ENCODE measurements at places on chromosomes 7 and 10.

DNA sequence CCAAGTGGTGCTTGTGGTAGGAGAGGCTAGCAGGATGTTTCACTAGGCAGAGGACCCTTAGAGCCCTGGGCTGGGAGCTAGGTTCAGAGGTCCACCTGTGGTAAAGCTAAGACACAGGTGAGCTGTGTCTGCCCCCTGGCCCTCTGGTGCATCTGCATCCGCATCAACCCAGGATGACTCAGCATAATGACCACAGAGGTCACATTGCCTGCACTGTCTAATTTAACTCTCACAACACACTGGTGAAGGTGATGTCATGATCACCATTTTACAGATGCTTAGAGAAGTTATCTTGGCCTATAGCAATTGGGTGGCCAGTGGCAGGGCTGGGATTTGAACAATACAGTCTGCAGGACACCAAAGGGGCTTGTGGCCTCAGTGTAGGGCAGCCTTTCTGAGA, 33.1 kb downstream of the HABP2 start:
- no peak for DNase-seq

- no peak for DNase-seq
These were observed 254.1 kb upstream of the PTER start for GRCh38 chr10:16182688-16183087.

- peak; percentile 69 for DNase-seq
These were observed 55.0 kb upstream of the VWDE start for GRCh38 chr7:12458520-12459131.

DNA sequence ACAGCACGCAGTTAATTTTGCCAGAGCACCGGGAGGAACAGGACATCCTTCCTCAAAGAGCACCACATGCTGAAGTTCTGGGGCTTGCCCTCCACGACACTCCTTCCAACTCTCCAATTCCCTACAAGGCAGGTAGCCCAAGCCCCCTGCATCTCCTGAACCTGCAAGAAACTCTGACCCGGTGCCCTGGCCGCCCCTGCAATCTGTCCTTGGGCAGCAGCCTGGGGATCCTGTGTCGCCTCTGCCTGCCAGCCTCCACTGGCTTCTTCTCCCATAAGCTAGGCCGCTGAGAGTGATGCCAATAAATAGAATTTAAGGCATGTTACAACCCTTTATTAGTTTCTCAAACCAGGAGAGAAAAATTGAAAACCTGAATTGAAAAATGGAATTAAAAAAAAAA, 182.8 kb downstream of the ELMO1 start:
- no peak for DNase-seq

DNA sequence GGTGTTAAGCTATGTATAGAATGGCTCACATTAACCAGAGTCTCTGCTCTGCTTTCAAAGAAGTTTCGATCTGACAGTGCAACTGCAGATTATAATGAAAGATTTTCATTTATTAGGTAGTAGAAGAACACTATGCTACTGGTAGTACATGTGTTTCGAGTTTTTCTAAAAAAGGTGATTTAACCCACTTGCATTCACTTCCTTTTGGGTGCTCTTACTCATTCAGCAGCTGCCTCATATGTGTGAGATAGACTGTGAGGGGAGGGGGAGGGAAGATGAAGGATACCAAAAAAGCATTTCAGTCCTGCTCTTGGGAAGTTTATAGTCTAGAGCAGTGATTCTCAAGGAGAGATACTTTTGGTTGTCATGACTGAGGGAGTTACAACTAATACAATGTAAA, 20.4 kb downstream of the PLEKHA8 start:
- no peak for DNase-seq

DNA sequence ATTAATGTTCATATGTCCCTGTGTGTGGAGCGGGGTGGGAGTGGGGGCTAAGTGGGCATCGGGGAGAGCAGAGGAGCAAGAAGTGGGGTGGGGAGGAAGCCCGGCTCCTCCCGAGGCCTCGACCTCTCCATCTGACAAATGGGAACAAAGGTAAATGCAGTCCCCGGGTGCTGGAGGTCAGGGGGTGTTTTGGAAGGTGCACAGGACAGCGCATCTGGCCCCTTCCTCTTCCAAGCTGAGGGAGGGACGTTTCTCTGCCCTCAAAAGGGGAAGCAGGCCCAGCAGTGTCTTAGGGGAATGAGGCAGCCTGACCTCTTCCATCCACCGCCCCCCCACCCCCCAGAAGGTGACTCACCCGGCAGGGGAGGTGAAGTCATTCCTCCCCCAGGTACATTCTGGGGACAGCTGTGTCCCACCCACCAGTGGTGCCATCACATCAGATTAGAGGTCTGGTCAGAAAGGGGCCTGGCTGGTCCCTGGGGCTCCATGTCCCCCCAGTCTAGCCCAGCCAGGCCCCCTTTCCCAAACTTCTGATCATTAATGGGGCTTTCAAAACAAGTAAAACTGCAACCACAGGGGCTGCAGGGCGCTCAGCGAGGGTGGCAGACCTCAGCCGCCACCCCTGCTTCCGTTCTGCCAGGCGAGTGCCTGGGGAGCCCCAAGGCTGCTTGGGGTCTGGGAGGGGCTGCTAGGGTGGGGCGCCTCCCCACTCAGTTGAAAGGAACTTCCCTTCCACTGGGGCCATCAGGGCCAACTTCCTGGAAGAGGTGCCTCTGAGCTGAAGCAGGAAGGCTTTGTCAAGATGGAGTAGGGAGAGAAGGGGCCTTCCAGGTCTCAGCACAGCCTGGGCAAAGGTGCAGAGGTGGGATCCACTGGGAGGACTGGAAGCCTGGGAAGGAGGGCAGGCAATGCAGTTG, 10.8 kb downstream of the LFNG start:
- peak; percentile 40 for DNase-seq

DNA sequence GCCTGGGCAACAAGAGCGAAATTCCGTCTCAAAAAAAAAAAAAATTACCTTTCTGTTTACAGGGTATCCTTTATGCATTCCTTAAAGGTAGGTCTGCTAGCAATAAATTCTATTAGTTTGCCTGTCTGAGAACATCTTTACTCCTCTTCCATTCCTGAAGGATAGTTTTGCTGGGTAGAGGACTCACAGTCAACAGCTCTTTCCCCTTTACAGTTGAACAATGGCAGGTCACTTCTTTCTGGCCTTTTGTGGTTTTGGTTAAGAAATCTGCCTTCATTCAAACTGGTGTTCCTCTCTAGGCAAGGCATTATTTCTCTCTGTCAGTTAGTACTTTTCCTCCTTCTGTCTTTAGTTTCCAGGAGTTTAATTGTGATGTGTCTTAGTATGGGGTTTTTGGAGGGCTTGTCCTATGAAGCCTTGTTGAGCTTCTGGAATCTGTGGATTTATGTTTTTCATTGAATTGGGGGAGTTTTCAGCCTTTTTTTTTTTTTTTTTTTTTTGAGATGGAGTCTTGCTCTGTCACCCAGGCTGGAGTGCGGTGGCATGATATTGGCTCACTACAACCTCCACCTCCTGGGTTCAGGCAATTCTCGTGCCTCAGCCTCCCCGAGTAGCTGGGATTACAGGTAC, 4.8 kb upstream of the DNAAF5 start:
- DNase-seq: no peak

DNA sequence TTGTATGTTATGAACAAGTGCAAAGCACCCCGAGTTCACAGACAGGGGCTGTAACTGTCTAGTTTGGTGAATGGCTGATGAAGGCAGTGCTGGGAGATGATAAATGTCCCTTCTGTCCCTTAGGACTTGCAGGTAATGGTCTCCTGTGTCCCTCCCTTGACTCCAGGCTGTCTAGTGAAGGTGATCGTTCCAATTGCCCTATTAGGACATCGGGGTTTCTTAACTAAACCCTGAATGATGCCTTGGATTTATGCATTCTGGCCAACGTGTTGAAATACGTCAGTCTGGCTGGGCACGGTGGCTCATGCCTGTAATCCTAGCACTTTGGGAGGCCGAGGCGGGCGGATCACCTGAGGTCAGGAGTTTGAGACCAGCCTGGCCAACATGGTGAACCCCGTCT, 69.4 kb downstream of the PFKFB3 start:
- no peak for DNase-seq

DNA sequence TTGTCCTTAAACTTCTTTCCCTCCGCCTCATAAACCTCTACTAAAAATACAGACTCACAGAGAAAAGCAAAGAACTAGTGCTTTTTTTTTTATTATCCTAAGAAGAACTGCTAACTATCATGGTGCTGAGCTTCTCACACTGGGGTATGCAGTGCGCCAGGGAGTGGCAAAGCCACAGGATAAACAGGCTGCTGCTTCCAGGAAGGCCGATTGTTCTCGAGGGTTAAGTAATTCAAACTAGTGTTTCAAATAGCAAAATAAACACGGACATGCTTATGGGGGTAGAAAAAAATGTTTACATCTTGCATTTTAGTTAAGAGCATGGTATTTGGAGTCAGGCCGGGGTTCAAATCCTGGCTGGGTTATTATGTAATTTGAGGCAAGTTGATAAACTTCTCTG, 157.0 kb downstream of the TAX1BP1 start:
- no peak for DNase-seq

GRCh38 chr10:113131613-113132261, 181.7 kb downstream of the TCF7L2 start:
- no peak for DNase-seq

GRCh38 chr7:54823776-54824175, 64.8 kb upstream of the SEC61G start:
- no peak for DNase-seq

- DNase-seq: no peak
These were observed 20.8 kb downstream of the EPC1 start for GRCh38 chr10:32326119-32326518.

DNA sequence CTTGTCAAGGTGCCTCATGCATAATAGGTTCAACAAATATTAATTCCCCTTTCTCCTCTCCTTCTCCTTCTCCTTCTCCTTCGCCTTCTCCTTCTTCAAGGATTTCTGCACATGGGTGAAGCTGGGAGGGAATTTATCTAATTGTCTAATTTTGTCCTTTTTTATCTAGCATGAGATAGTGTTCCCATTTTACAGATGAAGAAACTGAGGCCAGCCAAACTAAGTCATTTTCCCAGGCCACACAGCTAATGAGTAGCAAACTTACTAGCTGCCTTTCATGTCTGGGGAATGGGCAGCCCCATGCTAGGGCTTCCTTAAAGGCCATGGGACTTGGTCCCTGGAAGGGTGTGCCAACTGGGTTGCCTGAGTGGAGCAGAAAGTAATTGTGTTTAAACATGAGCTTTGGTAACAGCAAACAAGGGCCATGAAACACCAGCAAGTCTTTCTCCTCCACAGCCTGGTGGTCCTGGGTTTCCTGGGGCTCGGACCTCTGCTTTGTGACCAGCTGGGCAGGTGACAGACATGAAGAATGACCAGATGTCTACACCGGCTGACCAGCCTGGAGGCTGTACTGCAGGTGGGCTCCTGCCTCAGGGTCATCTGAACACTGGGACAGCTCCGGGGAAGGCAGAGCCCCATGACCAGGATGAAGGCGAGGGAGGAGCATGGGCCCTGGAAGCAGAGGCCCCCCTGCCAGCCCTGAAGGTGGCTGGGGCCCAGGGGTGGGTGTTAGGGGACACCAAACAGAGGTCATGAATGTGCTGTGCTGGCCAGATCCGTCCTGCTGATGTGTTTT, 138.0 kb downstream of the PTPN20 start:
- no peak for DNase-seq

DNA sequence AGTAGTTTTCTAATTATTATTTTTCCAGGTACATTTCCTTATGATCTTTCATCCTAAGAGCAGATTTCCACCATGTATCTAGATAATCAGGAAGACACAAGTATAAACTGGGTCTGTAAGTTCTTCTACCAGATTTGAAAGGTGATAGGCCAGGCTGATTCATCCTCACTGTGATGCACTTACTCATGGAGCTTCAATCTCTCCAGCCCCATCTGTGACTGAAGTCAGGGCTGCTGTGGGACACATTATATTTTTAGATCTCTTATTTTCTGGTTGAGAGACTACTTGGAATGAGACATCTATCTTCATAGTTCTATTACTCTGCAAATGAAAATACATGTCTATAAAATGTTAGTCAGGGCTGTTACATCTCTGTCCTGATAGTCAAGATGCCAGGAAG, 85.5 kb upstream of the SLC25A13 start:
- DNase-seq: no peak

DNA sequence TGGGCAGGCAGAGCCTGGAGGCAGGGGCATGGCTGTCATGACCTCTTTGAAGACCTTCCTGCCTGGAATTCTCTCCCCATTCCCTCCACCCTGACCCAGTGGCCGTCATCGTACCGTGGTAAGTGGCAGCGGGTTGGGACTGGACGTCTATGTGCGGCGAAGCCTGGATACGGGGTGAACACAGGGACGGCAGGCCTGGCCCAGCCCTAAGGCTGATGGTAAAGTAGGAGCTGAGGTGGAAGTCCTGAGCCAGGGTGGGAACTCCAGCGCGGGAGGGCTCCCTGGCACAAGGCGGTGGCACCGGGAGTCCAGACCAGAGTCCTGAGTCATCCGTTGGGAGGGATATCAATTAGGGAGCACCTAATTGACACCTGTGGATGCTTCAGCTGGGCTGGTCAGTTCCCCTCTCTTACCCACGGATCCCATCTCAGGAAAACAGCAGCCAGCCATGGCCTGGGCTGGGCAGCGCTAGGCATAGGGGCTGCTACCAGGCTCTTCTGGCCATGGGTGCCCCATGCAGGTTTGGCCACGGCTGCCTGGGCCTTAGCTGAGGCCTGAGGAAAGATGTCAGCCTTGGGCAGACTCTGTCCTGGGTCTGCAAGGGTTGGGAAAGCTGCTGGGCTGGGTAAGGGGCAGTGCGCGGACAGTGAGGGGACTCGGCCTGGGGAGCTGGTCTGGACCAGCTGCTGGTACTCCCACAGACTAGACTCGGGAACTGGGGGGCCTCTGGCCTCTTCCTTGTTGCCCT, 3.3 kb downstream of the PPIF start:
- no peak for DNase-seq

- peak; percentile 26 for DNase-seq
These were observed 11.8 kb upstream of the SGPL1 start for GRCh38 chr10:70803775-70804420.

Data from NCI-H2171 treated with DMSO at 0.1 percent for 48 hours (cell line).